Activated T-helper 1 cell treated with anti-CD3 and anti-CD28 coated beads, Interleukin-2, amount 50 U/mL, for 16 hours (primary cell): ENCODE measurements at places on chromosomes 5 and 9.

DNA sequence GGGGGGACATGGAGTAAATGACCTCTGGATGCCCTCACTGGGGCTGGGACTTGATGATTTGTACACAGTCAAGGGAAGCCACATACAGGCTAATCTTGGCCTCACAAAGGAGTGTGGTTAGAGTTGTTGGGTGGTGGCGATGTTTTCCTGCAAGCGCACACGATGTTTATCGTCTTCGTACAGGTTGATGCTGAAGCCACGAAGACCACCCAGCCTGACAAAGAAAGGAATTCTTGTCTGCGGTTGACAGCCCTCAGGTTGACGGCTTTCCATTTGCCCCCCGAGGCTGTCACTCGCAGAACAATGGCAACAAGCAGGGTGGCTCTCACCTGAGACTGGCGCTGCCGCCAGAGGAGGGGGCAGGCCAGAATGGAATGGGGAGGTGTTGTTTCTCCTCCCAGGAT lies 14.1 kb upstream of the XPA start:
- DNase-seq, result no peak

DNA sequence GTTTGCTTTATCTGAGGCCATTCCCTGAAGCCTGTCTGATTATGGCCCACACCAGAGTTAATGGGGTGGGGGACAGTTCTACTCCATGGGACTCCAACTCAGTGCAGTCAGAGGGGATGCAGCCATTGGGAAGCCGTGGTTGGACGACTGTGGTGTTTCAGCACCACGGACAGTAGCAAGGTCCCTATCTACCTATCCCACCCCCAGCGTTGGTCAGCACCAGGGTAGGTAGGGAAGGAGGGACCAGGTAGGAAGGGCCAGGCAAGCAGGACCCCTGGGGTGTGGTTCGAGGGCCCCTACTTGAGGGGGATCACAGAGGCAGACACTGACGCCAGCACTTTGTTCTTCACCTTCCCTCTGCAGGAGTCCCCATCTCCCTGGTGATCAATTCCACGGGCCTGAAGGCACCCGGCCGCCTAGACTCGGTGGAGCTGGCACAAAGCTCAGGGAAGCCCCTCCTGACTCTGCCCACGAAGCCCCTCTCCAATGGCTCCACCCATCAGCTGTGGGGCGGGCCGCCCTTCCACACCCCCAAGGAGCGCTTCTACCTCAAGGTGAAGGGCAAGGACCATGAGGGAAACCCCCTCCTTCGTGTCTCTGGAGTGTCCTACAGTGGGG lies 33.2 kb downstream of the HMCN2 start:
- no peak for DNase-seq

GRCh38 chr5:6910950-6911349 lies 197.7 kb downstream of the TENT4A start:
- no peak for DNase-seq

- DNase-seq, result no peak
These were observed 11.9 kb downstream of the TMC1 start for GRCh38 chr9:72533322-72533721.

- DNase-seq, result no peak
These were observed 92.0 kb downstream of the THBS4 start for GRCh38 chr5:80127116-80127552.

DNA sequence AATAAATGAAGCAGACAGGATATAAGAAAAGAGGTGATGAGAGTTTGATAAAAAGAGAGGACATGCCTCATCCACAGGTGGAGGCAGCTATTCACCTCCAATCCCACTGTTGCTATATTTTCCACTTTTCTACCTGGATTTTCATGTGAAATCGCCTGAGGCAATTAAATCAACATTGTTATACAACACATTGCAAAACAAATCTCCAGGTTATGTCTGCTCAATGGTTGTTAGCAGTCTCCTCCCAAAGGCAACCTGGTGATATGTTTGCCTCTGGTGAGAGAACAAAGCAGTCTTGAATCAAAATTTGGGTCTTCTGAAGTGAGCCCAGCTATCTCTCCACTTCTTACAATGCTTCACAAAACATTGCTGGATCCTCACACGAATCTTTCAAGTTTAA lies 30.0 kb downstream of the NREP start:
- no peak for DNase-seq

DNA sequence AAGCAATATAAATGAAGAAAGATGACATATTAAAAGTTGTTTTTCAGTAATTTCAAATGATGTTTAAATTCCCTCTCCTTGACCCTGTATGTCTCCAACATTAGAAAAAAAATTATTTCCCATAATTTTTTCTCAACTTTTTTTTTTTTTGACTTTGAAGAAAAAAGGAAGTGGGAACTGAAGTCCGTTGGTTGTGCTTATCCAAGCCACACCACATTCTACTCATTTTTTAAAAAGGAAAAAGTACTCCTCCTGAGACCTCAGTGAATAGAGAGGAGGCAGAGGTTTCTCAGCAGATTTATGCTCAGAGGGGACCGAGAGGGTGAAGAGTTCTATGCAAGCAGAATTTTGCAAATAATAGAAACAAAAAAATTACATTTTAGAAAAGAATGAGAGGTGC lies 123.3 kb downstream of the PCSK5 start:
- no peak for DNase-seq

DNA sequence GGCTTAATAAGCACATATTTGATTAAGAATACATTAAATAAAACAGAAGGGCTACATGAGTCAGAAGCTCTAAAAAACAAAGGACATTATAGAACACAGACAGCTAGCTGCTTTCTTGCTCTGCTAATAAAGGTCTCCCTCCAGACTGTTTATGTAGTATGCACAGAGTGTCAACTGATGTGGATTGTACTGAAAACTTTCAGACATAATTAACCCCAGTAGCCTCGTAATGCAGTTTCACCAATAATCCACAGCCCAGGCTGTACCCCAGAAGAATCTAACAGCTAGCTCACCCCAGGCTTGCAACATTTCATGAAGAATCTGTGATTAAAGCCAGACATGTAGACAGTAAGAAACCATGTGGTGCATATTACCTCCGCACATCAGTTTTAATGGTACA lies 30.8 kb downstream of the FGF10 start:
- DNase-seq, result no peak

GRCh38 chr9:76772686-76773445 lies 8.6 kb downstream of the PCA3 start:
- no peak for DNase-seq

DNA sequence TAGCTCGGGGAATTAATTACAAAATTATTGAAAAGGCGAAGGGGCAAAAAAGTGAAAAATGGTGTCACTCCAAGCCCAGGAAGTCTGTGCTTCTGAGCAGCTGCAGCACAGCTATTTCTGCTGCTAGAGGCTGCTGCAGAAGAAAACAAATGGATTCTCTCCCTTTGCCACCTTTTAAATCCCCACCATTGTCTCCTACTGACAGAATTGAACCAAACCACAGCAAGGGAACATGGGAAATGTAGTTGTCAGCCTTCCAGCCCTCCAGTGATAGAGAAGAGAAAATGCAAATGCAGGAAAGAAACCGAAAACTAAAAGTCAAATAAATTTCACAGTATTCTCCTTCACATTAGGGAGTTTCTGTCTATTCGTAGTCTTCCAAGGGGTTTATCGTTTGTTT lies 33.4 kb upstream of the CDC42SE2 start:
- DNase-seq, result no peak

- DNase-seq, result no peak
These were observed 19.1 kb upstream of the AK3 start for GRCh38 chr9:4760122-4760521.

- DNase-seq, result no peak
These were observed 18.6 kb upstream of the OLFM1 start for GRCh38 chr9:135068776-135069415.

- DNase-seq, result no peak
These were observed 140.6 kb upstream of the SLC12A2 start for GRCh38 chr5:127943061-127943371.

DNA sequence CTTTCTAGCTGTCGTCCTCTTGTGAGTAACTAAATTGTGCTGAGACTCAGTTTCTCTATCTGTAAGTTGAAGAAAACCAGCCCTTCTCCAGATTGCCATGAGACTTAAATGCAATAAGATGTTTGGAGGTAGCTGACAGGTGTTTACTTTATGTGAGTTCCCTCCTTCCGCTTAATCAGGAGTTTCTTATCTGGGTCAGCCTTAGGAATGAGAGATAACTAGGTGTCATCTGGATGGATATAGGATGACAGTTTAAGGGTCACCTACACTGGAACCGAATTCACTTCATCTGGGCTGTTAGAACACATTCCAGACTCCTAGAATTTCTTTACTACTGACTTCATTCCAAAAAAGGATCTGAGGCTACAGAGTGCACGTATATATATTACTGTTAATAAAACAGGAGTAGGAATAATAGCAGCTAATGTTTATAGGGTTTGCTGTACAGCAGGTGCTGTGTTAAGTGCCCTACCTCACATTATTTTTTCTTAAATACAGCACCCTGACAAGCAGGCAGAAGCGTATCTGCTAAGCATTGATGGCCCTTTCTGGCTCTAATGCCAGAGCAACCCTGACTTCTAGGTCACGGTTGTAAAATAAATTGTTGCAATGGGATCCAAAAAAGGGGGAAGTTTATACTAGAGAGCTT lies 30.0 kb upstream of the CPEB4 start:
- no peak for DNase-seq

DNA sequence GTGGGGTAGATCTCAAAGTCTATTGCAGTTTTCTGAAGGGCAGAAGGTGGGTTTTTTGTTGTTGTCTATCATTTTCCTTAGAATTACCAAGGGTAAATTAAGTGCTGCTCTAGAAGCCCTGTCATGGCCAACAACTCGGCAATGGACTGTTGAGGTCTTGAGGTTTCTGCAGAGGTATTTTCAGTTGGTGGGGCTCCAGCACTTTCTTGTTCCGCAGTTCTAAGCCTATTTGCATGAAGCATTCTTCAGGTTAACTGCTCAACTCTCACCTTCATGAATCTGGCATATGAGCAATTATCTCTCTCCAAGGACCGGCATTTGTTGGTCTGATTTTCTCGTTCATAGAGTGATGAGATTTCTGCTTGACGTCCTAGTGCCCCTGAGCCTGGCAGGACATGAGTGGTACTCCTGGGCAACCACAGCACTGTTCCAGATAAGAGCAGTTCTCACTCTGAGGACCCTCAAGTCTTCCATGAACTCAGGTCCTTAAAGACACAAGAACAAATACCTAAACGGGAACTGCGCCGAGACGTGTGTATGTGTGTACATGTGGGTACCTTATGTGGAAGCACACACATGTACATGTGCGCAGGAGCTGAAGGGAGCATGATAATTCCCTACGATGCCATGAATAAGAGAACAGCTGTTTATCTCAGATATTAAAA lies 544.5 kb downstream of the CSNK1G3 start:
- DNase-seq, result no peak

DNA sequence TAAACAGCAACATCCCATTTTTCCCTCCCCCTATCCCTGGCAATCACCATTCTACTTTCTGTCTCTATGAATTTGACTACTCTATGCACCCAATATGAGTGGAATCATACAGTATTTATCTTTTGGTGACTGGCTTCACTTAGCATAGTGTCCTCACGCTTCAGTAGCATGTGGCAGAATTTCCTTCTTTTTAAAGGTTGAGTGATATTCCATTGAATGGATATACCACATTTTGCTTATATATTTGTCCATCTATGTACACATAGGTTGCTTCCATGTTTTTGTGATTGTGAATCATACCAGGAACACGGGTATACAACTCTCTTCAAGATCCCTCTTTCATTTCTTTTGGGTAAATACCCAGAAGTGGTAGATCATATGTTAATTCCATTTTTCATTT lies 69.9 kb downstream of the CERT1 start:
- no peak for DNase-seq

- DNase-seq, result no peak
These were observed 184.3 kb downstream of the TSSK1B start for GRCh38 chr5:113250341-113250953.

DNA sequence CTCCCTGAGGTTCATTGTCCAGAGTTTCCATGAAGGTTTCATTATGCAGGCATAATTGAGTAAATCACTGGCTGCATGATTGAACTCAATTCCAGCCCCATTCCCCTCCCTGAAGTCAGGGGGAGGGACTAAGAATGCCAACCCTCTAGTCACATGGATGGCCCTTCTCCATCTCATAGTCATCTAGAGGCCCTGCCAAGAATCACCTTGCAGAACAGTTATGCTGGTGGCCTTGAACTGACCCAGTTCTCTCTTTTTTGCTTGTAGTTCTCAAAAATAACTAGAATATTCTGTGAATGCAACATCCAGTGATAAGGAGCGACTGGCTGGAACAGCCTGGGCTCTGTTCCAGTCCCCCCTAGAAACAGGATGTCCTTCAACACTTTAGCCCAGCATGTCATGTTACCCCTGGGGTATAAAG lies 31.7 kb downstream of the SLC35A4 start:
- DNase-seq, result no peak

GRCh38 chr9:75376680-75377254 lies 288.5 kb downstream of the OSTF1 start:
- DNase-seq, result no peak

- DNase-seq, result no peak
These were observed 49.3 kb upstream of the HK3 start for GRCh38 chr5:176948458-176948857.

GRCh38 chr9:32161209-32161608 lies 223.2 kb upstream of the ACO1 start:
- no peak for DNase-seq

DNA sequence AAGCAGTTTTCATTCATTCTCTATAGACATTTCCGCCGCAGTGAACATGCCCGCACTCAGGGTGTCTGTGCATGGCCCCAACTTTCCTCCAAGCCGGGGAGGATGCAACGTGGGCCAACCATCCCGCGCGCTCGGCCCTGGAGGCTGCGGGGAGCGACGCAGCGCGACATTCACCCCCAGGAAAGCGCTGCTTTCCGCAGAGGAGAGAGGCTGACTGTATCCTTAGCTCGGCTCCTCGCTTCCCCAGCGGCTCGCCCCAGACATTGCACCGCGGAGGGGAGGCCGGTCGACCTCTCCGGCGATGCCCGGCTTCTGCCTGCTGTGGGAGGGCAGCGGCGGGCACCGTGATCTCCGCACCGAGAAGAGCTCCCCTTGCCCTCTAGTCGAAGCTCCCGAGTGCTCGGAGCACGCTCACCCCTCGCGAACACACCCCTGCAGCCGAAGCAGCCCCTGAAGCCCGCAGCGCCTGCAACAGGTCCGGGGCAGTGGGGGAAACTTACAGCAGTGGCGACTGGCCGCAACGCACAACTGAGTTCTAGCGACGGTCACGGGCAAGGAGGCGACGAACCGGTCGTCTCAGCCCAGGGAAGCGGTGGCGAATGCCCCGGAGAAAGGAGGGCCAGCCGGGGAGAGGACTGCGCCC lies 600 bp downstream of the ENC1 start:
- DNase-seq, result no peak

- DNase-seq, result no peak
These were observed 43.7 kb downstream of the PHF2 start for GRCh38 chr9:93620041-93620506.

DNA sequence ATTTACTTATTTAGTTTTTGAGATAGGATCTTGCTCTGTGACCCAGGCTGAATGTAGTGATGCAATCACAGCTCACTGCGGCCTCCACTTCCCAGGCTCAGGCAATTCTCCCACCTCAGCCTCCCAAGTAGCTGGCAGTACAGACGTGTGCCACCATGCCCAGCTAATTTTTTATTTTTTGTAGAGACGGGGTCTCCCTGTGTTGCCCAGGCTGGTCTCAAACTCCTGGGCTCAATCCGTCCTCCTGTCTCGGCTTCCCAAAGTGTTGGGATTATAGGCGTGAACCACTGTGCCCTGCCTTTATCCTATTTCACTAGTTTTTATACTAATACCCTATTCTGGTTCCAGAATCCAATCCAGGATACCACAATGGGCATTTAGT lies 6.8 kb downstream of the RPS14 start:
- DNase-seq, result no peak
